ENCODE measurements at places on chromosomes 1 and 21. TPM values are rescaled to one million over a fixed set of nuclear protein-coding genes. Genes with fewer than 3 reads are reported as not detected.

GRCh38 chr1:29793653-29794348 lies 557.5 kb downstream of the PTPRU start:
- peak; percentile 26 for DNase-seq

DNA sequence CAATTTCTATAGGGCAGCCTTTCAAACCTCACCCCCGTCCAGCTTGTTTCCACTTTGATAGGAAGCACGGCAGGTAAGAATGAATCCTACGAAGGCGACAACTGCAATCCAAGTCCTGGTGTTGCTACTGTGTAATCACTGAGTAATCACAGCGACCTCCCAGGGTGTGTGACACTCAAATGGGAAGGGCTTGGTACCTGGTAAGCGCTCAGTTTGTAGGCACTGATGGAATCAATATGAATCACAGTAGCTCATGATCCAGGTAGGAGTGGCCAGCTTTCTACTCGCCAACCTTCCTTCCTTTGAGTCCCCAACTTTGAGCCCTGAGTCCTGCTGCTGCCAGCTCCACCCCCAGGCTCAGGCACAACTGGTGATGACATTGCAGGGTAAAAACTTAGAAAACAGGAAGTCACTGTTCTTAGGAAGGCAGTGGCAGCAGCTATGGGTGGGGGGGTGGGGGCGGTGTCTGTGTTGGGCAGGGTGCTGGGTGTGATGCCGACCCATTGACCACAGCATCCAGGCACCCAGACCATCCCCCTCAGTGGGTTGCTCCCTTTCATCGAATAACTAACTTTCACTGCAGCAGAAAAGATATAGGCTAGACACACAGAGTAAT lies 70.7 kb downstream of the CD247 start:
- DNase-seq, result no peak

GRCh38 chr1:29590583-29591565 lies 354.6 kb downstream of the PTPRU start:
- no peak for DNase-seq

DNA sequence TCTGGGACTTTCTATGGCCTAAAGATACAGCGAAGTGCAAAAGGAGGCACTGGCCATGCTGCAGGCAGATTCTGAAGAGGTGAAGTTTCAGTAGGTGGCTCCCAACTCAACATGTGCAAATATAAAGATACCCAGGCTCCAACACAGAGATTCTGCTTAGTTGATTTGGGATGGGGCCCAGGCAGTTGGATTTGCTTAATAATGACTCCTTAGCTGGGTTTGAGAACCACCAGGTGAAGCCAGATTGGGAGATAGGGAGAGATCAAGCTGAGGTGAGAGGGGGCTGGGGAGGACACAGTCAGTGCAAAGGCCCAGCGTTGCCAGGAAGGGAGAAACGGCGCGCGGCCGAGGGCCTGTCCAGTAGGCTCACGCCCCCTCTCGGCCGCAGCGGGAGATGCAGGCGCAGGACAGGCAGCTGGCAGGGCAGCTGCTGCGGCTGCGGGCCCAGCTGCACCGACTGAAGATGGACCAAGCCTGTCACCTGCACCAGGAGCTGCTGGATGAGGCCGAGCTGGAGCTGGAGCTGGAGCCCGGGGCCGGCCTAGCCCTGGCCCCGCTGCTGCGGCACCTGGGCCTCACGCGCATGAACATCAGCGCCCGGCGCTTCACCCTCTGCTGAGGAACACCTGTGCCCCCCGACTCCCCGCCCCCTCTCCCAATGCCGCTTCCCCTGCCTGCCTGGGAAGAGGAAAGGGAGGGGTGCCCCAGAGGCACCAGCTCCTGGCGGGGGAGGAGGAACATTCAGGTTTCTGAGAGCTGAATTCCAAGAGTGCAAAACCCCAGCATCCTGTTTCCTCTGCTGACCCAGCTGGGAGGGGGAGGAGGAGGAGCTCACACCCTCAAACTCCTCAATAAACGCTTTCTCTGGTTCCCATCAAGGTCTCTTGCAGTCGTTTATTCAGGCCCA lies 1.2 kb downstream of the FAM167B start:
- DNase-seq, result peak; percentile 93

GRCh38 chr1:48263041-48263440 lies 40.5 kb downstream of the SLC5A9 start:
- no peak for DNase-seq

MX2 gene
- total RNA-seq, result 5.0 TPM

PDZK1 gene
- 0.48 TPM for total RNA-seq

DNA sequence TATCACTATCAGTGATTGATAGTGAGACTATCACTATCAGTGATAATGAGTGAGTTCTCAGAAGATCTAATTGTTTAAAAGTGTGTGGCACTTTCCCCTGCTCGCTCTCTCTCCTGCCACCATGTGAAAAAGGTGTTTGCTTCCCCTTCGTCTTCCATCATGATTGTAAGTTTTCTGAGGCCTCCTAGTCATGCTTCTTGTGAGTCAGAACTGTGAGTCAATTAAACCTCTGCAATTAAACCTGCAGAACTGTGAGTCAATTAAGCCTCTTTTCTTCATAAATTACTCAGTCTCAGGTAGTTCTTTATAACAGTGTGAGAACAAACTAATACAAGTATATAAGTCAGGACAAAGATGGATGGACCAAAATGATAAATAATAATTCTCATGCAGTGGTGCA lies 7.0 kb upstream of the IL23R start:
- DNase-seq, result no peak

DNA sequence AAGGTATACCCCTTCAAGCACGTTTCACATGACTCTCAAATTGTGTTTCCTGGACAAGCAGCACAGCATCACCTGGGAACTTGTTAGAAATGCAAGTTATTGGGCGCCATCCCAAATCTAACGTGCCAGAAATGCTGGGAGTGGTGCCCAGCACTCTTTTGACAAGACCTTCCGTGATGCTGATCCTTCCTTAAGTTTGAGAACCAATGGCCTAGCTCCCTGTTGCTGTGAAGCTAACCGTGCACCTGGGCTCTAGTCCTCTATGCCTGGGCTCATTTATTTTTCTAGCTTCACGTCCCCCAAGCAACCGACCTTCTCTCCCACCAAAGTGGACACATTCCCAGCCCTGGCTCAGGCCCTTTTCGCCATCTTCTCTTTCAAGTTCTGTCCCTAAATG lies 4.3 kb downstream of the BEST4 start:
- DNase-seq, result no peak

DNA sequence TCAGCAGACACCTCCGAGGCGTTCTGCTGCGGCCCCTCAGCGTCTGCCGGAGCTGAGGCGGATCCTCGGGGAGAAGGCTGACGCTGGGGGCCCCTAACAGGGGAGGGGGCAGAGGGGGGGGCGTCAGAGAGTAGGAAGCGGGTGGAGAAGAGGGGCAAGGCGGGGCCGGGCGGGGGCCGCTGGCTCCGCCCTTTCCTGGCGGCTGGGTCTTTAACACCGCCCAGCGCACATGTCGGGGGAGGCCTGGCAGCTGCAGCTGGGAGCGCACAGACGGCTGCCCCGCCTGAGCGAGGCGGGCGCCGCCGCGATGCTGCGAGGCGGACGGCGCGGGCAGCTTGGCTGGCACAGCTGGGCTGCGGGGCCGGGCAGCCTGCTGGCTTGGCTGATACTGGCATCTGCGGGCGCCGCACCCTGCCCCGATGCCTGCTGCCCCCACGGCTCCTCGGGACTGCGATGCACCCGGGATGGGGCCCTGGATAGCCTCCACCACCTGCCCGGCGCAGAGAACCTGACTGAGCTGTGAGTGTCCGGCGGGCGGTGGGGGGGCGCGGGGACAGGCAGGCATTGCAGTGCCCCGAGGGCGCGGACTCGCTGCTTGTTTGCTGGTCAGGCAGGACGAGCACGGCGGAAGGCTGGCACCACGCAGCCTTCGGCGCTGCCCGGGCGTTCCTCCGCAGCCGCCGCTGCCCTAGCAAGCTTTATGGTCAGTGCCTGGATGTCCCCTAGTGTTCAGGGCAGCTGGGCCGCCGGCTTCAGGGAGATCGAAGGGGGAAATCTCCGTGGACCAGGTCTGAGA lies at the start of gene NTRK1:
Gene NTRK1 (plus strand): TSS at position 238 of the 796 bp plus-strand sequence. CDS start 70 bp downstream, at position 308.
- DNase-seq, result no peak

DNA sequence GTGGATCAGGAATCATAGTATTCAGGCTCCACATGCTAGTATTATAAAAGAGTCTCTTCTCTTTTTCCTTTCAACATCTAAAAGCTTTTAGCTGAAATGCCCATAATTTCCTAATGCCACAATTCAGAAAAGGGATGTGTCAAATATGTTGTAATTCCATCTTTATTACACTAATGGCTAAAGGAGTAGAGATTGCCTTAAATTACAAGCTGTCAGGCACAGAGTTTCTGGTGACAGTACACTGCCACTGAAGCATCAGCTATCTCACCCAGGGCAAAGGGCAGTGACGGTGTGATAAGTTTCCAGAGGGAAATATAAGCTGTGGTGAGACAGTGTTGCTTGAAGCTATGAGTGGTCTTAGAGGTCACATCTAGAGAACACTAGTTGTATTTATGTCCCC lies 581.1 kb downstream of the KCNT2 start:
- DNase-seq, result no peak

GRCh38 chr1:98421085-98421435 lies 240.5 kb upstream of the SNX7 start:
- no peak for DNase-seq

DNA sequence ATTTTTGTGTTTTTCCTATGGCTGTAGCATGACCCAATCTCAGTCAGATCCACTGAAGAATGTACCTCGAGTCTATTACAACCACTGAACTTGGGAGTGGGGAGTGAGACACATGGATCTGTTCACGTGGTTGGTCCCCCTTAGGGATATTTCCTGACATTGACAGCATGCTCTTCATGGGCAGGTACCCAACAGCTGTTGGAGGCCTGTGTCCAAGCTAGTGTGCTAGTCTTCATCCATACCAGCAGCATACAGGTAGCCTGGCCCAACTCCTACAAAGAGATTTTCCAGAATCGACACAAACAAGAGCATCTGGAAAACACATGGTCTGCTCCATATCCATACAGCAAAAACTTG lies 34.2 kb upstream of the HSD3B1 start:
- DNase-seq, result no peak

GRCh38 chr1:44067266-44068250 lies 36.3 kb upstream of the SLC6A9 start:
- no peak for DNase-seq

GRCh38 chr1:193927550-193927949 lies 741.1 kb upstream of the B3GALT2 start:
- DNase-seq, result no peak

GBP5 gene
- 0.94 TPM for total RNA-seq

SRSF10 gene
- 63.4 TPM for total RNA-seq
